ENCODE measurements at places on chromosomes 13 and 19. TPM values are rescaled to one million over a fixed set of nuclear protein-coding genes. Genes with fewer than 3 reads are reported as not detected.

GRCh38 chr13:106372199-106373155 lies 163.0 kb downstream of the EFNB2 start:
- no peak overlapping the region for H3K4me3 ChIP-seq
- H3K36me3 ChIP-seq, result no peaks in the 10 kb centered on the region
- no peak for DNase-seq

DNA sequence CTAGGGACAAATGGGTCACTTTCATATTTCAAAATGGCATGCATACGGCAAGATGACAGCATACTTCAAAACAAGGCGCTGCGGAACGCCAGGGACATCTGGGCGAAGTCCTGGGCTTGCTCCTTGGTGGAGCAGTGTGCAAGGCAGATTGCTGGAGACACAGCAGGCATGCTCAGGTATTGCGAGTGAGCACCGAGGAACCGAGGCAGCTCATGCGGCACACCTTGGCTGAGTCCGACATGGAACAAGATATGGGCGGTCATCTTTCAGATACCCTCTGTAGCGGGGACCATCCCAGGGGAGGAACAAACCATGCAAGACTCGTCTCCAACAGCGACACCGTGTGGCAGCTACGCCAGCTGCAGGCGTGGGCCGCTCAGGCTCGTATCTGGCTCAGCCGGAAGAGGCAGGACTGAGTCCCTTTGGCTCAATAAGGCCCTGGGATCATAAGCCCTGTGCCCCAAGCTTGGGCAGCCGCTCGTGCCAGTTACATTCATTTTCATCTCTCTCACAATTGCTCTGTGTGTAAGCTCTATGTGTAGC lies 112.4 kb downstream of the NUFIP1 start:
- DNase-seq, result no peak
- H3K4me1 ChIP-seq, result peaks cover 4% of the 10 kb centered on the region
- H3K36me3 ChIP-seq, result no peaks in the 10 kb centered on the region
- H3K27me3 ChIP-seq, result peaks cover 3% of the 10 kb centered on the region

GRCh38 chr13:30666113-30666512 lies 48.4 kb downstream of the USPL1 start:
- peaks cover 7% of the 10 kb centered on the region for H3K4me1 ChIP-seq
- no peak for DNase-seq
- no peak overlapping the region for H3K27ac ChIP-seq
- no peak overlapping the region for H3K4me3 ChIP-seq
- no peaks in the 10 kb centered on the region for H3K27me3 ChIP-seq

DNA sequence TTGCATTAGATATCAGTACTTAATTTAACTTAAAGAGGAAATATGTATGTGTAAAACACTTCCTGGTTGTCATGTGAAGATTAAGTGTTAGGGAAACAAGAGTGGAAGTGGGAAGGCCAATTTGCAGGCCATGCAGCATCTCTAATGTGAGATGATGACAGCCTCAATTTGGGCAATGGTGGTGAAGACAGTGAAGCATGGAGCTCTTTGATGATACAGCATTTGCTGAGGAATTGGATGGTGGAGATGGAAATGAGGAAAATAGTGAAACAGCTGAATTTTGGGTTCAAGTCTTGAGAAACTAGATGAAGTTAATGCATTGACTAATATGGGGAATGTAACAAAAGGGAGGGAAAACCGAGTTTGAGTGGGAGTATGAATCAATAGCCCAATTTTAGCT lies 231.7 kb upstream of the MIR17HG start:
- H3K4me3 ChIP-seq, result no peak overlapping the region
- no peaks in the 10 kb centered on the region for H3K36me3 ChIP-seq
- no peaks in the 10 kb centered on the region for H3K27me3 ChIP-seq
- DNase-seq, result no peak
- no peak overlapping the region for H3K27ac ChIP-seq

DNA sequence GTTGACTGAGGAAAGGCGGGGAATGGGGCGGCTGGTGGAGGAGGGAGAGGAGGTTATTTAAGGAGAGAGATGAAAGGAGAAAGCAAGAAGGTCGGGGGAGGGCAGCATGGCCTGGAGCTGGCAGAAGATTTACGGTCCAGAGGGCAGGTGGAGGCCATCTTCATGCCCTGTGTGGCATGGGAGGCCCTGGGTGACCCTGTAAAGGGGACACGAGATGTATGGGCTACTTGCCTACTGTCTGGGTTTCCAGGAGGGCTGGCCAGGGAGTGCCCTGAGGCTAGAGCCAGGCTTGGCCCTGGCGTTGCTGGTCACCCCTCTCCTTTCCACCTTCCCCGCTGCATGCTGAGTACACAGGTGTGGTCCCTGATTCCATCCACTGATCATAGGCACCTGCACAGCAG lies 6.1 kb downstream of the WTIP start:
- H3K36me3 ChIP-seq, result no peaks in the 10 kb centered on the region
- no peaks in the 10 kb centered on the region for H3K4me1 ChIP-seq
- DNase-seq, result no peak
- H3K27ac ChIP-seq, result no peak overlapping the region

GRCh38 chr19:51129716-51130115 lies 5.0 kb downstream of the SIGLEC9 start:
- no peak for DNase-seq
- no peak overlapping the region for H3K4me3 ChIP-seq
- H3K36me3 ChIP-seq, result no peaks in the 10 kb centered on the region

- no peaks in the 10 kb centered on the region for H3K36me3 ChIP-seq
- H3K4me3 ChIP-seq, result no peak overlapping the region
- no peak for DNase-seq
- H3K4me1 ChIP-seq, result no peaks in the 10 kb centered on the region
- H3K27ac ChIP-seq, result no peak overlapping the region
- no peaks in the 10 kb centered on the region for H3K27me3 ChIP-seq
These were observed 64.3 kb upstream of the F7 start for GRCh38 chr13:113041293-113041690.

GRCh38 chr19:47766670-47767069 lies 11.8 kb upstream of the SELENOW start:
- peaks cover 3% of the 10 kb centered on the region for H3K4me1 ChIP-seq
- no peaks in the 10 kb centered on the region for H3K36me3 ChIP-seq
- H3K27ac ChIP-seq, result no peak overlapping the region
- DNase-seq, result no peak
- no peak overlapping the region for H3K4me3 ChIP-seq

GRCh38 chr19:41302624-41303351 lies 7.2 kb upstream of the CCDC97 start:
- H3K4me1 ChIP-seq, result peaks cover 88% of the 10 kb centered on the region
- H3K36me3 ChIP-seq, result peaks cover 87% of the 10 kb centered on the region
- no peaks in the 10 kb centered on the region for H3K27me3 ChIP-seq
- DNase-seq, result peak; percentile 88
- H3K27ac ChIP-seq, result peak overlapping the region; percentile 95
- peak overlapping the region; percentile 78 for H3K4me3 ChIP-seq

DNA sequence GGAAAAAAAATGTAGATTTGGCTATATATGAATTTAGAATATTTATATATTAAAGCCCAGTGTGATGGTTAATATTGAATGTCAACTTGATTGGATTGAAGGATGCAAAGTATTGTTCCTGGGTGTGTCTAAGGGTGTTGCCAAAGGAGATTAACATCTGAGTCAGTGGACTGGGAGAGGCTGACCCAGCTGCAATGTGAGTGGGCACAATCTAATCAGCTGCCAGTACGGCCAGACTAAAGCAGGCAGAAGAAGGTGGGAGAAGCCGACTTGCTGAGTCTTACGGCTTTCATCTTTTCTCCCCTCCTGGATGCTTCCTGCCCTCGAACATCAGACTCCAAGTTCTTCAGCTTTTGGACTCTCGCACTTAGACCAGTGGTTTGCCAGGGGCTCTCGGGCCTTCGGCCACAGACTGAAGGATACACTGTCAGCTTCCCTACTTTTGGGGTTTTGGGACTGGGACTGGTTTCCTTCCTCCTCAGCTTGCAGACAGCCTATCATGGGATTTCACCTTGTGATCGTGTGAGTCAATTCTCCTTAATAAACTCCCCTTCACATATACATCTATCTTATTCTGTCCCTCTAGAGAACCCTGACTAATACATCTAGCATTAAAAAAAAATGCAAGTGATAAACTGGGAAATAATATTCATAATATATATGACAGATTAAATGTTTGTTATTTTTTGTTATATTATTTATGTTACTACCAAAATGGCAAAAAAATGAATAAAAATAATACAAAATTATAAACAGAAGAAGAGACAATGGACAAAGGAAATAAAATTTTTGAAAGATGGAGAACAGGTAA lies 122.4 kb downstream of the DLEU7 start:
- DNase-seq, result no peak
- H3K27ac ChIP-seq, result no peak overlapping the region
- H3K4me3 ChIP-seq, result no peak overlapping the region
- peaks cover 2% of the 10 kb centered on the region for H3K36me3 ChIP-seq

- H3K4me1 ChIP-seq, result no peaks in the 10 kb centered on the region
- H3K4me3 ChIP-seq, result no peak overlapping the region
These were observed 721.5 kb upstream of the KLHL1 start for GRCh38 chr13:70829748-70830147.

GRCh38 chr19:54620464-54620863 lies 9.8 kb upstream of the LILRB1 start:
- no peak overlapping the region for H3K4me3 ChIP-seq
- H3K4me1 ChIP-seq, result peaks cover 2% of the 10 kb centered on the region
- no peak for DNase-seq
- H3K27me3 ChIP-seq, result peaks cover 21% of the 10 kb centered on the region

GRCh38 chr19:19540715-19541515 lies 2.9 kb downstream of the CILP2 start:
- peaks cover 17% of the 10 kb centered on the region for H3K27me3 ChIP-seq
- H3K36me3 ChIP-seq, result peaks cover 3% of the 10 kb centered on the region

GRCh38 chr13:108725471-108725870 lies 96.1 kb downstream of the MYO16 start:
- H3K36me3 ChIP-seq, result no peaks in the 10 kb centered on the region
- H3K27ac ChIP-seq, result no peak overlapping the region
- no peak overlapping the region for H3K4me3 ChIP-seq

The SKA3 gene
- 39.6 TPM for total RNA-seq

The TTC9B gene
- total RNA-seq, result not detected

The RAB3D gene
- total RNA-seq, result 5.7 TPM

The CGB8 gene
- total RNA-seq, result not detected

The TMEM59L gene
- not detected for total RNA-seq

The PCDH8 gene
- total RNA-seq, result not detected

The BAX gene
- total RNA-seq, result 298 TPM

The ING1 gene
- 18.4 TPM for total RNA-seq

The OR7C1 gene
- total RNA-seq, result not detected

The CYP4F12 gene
- total RNA-seq, result not detected
